ENCODE measurements at places on chromosomes 13 and 19.
A peak's percentile ranks its signal among the peaks of the same experiment; 100 is the strongest.

GRCh38 chr19:35240327-35240726, 8.5 kb upstream of the LSR start:
- peak; percentile 14 for DNase-seq

DNA sequence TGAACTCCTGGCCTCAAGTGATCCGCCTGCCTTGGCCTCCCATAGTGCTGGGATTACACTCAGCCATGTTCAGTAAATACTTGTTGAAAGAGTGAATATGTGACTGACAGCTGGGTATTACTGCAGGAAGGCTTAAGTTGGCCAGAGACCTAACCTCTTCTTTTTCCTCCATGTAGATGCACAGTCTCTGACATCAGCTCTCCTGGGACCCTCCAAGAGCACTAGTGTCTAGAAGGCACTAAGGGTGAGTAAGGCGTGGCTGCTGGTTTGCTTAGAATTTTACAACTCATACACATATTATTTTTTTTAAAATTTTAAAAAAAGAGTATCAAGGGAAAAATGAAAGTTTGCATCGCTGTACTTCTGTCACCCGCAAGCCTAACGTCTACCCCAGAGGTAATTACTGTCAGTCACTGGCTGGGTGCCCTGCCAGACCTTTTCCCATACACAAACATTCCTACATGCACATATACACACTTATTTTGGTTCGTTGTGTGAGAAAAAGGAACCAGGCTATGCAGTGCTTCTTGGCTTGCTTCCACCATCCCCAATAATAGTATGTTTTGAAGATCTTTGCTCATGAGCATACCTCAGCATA, 122.0 kb downstream of the SIPA1L3 start:
- no peak for DNase-seq

- no peak for DNase-seq
Observed at GRCh38 chr19:1507192-1507660, 5.6 kb downstream of the ADAMTSL5 start.

DNA sequence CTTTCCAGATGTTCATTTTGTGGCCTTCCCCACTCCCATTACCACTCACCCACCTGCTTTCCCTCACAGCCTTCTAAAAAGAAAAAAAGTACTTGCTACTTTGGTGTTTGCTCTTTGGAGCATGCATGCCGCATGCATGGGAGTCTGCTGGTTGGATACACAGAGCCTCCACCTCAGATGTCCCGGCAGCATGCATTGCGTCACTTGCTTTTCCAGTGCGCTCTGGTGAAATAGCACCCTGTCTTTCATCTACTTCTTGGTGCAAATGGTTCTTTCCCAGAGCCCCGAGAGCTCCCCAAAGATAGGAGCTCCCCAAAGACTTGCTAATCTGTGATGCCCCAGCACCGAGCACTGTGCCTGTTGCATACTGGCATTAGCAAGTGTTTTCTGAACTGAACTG, 333.2 kb upstream of the ZNF507 start:
- DNase-seq: peak; percentile 70

GRCh38 chr13:36421447-36421846, 10.8 kb upstream of the CCNA1 start:
- no peak for DNase-seq

DNA sequence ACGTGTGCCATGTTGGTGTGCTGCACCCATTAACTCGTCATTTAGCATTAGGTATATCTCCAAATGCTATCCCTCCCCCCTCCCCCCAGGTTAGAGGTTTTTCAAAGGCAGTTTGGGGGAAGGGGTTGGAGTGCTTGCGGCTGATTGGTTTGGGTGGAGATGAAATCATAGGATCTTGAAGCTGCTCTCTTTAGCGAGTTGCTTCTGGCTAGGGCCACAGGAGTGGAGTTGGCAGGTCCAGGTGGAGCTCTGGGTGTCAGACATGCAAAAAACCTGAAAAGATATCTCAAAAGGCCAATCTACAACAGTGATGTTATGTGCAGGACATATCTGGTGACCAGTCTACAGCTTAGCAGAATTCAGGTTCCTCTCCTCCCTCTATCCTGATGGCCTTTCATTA, 32.6 kb upstream of the CXCL17 start:
- no peak for DNase-seq

- DNase-seq: no peak
Observed at GRCh38 chr13:30752201-30752797, 17.0 kb downstream of the ALOX5AP start.

DNA sequence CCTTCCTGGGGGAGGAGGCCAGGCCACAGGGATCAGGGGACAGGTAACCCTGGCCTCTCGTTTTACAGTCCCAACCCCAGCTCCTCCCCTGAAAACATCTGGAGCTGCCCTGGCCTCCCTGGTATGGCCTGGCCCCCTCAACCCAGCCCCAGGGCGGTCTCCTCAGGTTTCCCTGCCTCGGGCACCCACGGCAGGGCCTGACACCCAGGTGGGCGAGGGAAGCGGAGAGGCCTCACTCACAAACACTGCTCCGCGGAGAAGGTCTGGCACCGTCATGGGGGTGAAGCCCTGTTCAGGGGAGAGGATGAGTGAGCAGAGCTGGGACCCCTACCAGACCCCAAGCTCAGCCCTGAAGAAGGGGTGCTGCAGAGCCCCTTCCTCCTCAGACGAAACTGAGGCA, 6.5 kb upstream of the CCER2 start:
- no peak for DNase-seq

DNA sequence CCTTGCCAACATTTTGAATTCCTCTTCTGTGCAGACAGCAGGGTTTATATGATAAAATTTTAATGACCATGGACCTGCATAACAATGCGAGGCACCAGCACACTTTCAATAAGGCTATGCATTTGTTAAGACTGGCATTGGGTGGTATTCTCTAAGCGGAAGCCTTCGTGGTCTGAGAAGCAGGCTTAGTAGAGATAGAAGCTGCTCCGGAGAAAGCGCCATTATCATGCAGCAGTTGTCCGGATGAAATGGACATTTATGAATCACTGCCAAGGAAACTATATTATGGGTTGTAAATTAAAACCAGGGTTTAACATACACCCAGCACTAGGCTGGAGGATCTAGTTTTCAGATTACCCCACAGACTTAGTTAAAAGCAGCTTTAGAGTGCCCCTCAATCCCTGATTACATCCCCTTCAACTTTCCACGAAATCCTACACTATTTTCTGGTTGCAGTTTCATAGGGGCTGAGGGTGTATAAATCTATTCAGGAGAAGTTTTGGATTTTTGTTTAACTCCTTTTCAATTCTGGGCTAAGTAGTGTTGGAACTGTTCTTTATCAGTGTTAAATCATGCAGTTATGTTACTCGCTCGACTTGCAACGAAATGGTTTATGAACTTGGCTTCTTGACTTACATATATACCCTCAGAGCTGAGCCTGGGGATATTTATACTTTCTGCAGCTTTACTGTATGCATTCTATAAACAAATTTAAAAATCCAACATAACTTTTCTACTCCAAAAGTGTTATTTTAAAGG, 193.3 kb downstream of the PCDH9 start:
- DNase-seq: no peak

DNA sequence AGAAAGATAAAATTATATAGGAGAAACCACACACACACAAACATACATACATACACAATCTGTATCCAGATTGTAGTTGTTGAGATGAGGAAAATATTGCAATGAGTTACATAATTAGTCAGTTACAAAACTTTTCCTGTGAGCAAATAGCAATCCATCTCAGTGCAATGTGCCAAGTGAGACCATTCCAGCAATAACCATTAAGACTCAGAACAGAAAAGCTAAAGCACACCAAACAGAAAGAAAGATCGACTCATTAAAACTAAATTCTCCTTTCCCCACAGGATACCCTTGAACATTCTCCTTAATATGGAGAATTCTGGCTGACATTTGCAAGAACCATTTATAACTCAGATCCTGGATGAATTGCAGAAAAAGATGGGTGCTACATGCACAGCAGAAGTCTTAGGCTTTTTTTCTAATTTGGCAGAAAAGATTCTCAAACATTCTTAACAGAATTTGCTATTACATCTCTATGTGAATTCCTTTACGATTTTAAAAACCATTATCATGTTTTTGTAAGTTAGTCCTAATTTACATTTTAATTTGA, 1341.2 kb upstream of the SPRY2 start:
- DNase-seq: no peak

DNA sequence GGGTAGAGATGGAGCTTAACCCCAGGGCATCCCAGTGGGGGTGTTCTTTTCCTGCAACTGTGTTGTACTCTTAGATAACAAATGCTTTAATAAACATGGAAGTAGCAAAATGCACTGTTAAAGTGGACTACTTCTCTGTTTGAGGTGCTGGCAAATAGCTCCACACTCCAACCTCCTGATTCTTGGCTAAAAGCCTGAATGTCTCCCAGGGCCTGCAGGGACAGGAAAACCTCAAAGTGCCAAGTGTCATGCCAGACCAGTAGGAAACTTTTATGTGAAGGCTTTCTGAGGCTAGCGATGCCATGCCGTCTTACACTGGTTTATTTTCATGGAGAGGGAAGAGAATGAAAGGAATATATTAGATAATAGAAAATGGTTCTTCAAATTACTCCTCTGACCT, 6.8 kb downstream of the FREM2 start:
- DNase-seq: no peak

- DNase-seq: no peak
Observed at GRCh38 chr13:21688056-21688455, 17.2 kb downstream of the FGF9 start.

DNA sequence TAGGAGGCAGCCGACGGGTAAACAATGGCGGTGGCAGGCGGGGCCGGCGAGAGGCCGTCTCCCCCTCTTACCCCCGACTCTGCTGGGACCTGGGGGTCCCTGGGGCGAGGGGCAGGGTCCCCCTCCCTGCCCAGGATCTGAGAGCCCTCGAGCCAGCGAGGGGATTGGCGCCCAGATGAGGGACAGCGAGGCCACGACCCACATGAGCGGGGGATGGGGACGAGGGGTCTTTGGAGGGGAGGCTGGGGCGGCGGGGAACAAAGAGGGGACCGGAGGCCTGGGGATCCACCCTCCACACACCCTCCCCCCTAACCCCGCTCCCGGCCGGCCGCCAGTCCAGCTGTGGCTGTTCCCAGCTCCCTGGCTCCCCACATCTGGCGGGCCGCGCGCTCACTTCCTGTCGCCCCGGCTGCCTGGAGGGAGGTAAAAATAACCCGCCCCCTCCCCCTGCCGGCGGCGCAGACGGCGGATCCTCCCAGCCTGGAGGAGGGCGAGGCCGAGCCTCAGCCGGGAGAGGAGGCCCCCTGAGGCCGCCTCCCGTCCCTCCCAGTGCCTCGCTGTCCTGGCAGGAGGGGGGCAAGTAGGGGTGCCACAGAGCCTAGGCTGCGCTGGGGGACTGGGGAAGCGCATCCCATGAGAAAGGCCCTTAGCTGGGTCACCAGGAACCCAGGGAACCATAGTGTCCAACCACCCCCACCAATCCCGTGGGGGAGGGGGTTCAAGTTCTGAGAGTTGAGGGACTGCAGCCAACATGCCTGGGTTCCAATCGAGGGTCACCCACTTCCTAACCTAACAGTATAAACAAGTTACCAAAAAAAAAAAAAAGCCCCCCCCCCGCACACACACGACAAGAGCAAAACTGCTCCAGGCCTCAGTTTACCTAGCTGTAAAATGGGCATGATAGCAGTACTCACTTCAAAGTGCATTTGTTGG, 29.3 kb upstream of the NANOS3 start:
- no peak for DNase-seq

DNA sequence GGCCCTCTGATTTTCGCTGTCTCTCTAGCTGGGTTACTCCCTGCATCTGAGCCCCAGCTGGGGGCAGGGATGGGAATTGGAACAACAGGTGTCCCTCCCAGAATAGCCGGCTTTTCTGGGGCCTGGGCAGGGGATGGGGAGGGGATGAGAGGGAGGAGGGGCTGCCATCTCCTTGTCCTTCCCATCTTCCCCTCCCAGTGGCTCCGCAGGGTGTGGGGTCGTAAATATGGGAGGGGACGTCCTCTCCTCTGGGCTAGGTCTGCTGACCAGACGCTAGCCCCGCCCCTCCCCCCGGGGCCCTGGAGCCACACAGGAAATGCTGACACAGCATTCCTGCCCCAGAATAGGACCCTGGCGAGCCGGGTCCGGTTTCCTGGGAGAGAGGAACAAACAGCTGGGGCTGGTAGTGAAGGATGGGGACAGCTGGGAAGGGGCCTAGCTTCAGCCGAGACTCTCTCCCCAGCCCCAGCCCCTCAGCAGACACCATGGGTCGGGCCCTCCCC, 1.1 kb downstream of the RYR1 start:
- no peak for DNase-seq

GRCh38 chr13:69737129-69737935, 370.3 kb upstream of the ATXN8OS start:
- DNase-seq: no peak

DNA sequence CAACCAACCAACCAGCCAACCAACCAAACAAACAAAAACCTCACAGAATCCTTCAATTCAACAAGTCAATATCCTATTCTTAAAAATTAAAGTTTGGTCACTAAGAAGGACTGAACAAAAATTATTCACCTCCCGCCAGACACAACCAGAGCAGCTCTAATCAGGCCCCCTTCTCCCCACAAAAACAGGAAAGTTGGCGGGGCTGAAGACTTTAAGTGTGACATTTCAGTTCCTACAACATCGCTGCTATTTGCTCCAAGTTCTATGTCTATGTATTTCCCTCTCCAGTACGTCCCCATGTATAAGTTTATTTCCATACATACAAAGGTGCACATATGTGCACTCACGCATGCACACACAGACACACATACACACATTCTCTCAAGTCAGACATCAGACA, 32.8 kb upstream of the STK24 start:
- DNase-seq: no peak

- DNase-seq: no peak
Observed at GRCh38 chr19:29675650-29676186, 10.5 kb downstream of the PLEKHF1 start.

- DNase-seq: no peak
Observed at GRCh38 chr19:29843180-29844051, 31.6 kb downstream of the CCNE1 start.

DNA sequence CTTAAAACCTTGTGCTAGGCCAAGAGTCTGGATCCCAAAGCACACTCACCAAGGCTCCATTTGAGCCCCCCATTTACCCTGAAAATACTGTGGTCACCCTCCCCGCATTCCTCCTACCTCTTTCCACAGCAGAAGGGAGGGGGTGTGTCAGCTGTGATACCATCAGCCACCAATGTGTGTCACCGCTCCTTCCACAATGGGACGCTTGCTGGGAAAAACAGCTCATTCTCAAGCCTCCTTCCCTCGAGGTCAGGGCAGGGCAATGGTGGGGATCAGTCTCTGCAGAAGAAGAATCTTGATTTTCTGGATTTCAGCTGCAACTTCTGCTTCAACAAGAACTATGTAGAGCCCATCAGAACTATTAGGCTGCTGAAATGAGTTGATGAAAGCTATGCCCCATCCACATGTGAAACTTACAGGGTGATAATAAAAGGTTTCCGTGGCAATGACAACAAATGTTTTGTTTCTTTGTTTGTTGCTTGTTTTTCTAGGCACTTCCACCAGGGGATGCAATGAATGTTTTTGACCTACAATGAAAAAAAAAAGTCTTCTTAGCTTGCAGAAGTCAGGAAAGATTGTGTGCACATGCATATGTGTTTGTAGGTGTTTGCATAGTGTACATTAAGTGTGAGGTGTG, 26.4 kb upstream of the ZNF507 start:
- DNase-seq: no peak

Measured in vagina (tissue), 2 donors.